ENCODE measurements at places on chromosomes 3 and 15. TPM values are rescaled to one million over a fixed set of nuclear protein-coding genes. Genes with fewer than 3 reads are reported as not detected.

IRAK2 gene
- total RNA-seq: 27.0 TPM

CRYGS gene
- total RNA-seq: 1.2 TPM

C3orf18 gene
- 0.87 TPM for total RNA-seq

HYAL1 gene
- 5.8 TPM for total RNA-seq

C2CD4B gene
- 45.6 TPM for total RNA-seq

PTPN9 gene
- 9.2 TPM for total RNA-seq

CDHR4 gene
- not detected for total RNA-seq

ANKRD34C gene
- total RNA-seq: not detected

VIPR1 gene
- not detected for total RNA-seq

CD200R1 gene
- total RNA-seq: not detected

KLF15 gene
- 8.1 TPM for total RNA-seq

MINAR1 gene
- total RNA-seq: 0.44 TPM

TUSC7 gene
- total RNA-seq: not detected

C3orf20 gene
- total RNA-seq: not detected

WDR93 gene
- total RNA-seq: not detected

PRTG gene
- total RNA-seq: 0.40 TPM

TPRG1 gene
- total RNA-seq: under 0.01 TPM

COL6A5 gene
- not detected for total RNA-seq

ARGFX gene
- total RNA-seq: not detected

GPR62 gene
- total RNA-seq: not detected

GOLGA6D gene
- total RNA-seq: not detected

SLC27A2 gene
- total RNA-seq: 10.3 TPM

All from lung microvascular endothelial cell (primary cell).